Hepatocyte (in vitro differentiated cells): ENCODE measurements at places on chromosomes 2 and 18. TPM values are rescaled to one million over a fixed set of nuclear protein-coding genes. Genes with fewer than 3 reads are reported as not detected.

Gene MSH6
- 59.4 and 82.7 TPM in 2 replicates for total RNA-seq

Gene MROH2A
- not detected in 2 replicates for total RNA-seq

Gene HOXD12
- total RNA-seq: 17.9 and 29.0 TPM in 2 replicates

Gene CCDC178
- 0.64 and 1.3 TPM in 2 replicates for total RNA-seq

- no peaks in the 10 kb centered on the region for H3K27me3 ChIP-seq
- no peak overlapping the region for H3K27ac ChIP-seq
- DNase-seq: no peak
- H3K4me3 ChIP-seq: no peak overlapping the region
- H3K4me1 ChIP-seq: no peaks in the 10 kb centered on the region
These were observed 295.2 kb downstream of the NDUFA10 start for GRCh38 chr2:239729681-239730566.

Gene SH3BP4
- 32.0 and 35.9 TPM in 2 replicates for total RNA-seq

Gene GREB1L
- total RNA-seq: 13.8 and 16.8 TPM in 2 replicates

GRCh38 chr2:101516823-101517690 lies 42.1 kb upstream of the RFX8 start:
- no peaks in the 10 kb centered on the region for H3K27me3 ChIP-seq
- peak overlapping the region; percentile 44 for H3K27ac ChIP-seq
- H3K4me1 ChIP-seq: peaks cover 18% of the 10 kb centered on the region
- no peak overlapping the region for H3K4me3 ChIP-seq

- H3K4me1 ChIP-seq: peaks cover 28% of the 10 kb centered on the region
- DNase-seq: no peak
- peak overlapping the region; percentile 97 for H3K27ac ChIP-seq
- H3K4me3 ChIP-seq: no peak overlapping the region
- H3K36me3 ChIP-seq: no peaks in the 10 kb centered on the region
- no peaks in the 10 kb centered on the region for H3K27me3 ChIP-seq
These were observed 220.3 kb downstream of the BCL2 start for GRCh38 chr18:63099091-63099840.

Gene ADCYAP1
- total RNA-seq: 0.40 and 1.7 TPM in 2 replicates

Gene LRP2
- total RNA-seq: 33.8 and 38.3 TPM in 2 replicates

- H3K27me3 ChIP-seq: no peaks in the 10 kb centered on the region
- no peak overlapping the region for H3K4me3 ChIP-seq
- no peaks in the 10 kb centered on the region for H3K4me1 ChIP-seq
- no peak overlapping the region for H3K27ac ChIP-seq
- no peak for DNase-seq
These were observed 1343.3 kb upstream of the TMEFF2 start for GRCh38 chr2:193538061-193538460.

GRCh38 chr2:237639052-237639835 lies 11.9 kb downstream of the LRRFIP1 start:
- H3K4me1 ChIP-seq: no peaks in the 10 kb centered on the region
- DNase-seq: no peak
- H3K27ac ChIP-seq: no peak overlapping the region
- no peaks in the 10 kb centered on the region for H3K36me3 ChIP-seq

- H3K4me1 ChIP-seq: no peaks in the 10 kb centered on the region
- no peaks in the 10 kb centered on the region for H3K36me3 ChIP-seq
- DNase-seq: no peak
These were observed 362.4 kb upstream of the MEX3C start for GRCh38 chr18:51559902-51560287.

DNA sequence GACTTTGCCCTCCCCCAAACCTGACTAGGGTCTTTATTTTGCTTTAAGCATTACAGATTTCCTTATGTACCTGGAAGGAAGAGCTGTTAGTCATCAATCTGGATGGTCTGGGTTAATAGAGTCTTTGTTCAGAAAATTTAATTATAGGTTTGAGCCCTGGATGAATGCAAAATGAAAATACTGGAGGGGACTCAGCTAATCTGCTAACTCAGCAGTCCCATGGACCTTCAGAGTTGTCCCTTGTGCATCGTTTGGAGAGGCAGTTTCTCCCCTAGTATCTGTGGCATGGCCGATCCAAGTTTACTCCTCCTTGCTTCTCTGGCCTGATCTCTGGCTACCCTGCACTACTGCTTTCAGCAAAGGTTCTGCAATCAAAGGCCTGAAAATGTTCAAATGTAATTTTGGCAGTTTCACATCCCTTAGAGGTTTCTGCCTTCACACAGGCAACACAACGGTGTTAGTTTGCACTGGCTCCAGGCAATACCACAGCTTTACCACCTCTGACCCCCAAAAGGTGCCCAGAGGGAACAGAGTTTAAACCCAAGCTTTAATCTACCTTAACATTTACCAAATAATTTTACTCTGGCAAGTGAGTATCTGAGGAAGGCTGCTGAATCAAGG lies 134.3 kb downstream of the THADA start:
- no peak for DNase-seq
- H3K36me3 ChIP-seq: no peaks in the 10 kb centered on the region
- no peaks in the 10 kb centered on the region for H3K27me3 ChIP-seq
- H3K4me3 ChIP-seq: no peak overlapping the region
- H3K27ac ChIP-seq: no peak overlapping the region

- H3K4me3 ChIP-seq: no peak overlapping the region
- no peaks in the 10 kb centered on the region for H3K36me3 ChIP-seq
- no peaks in the 10 kb centered on the region for H3K4me1 ChIP-seq
- no peak for DNase-seq
These were observed 123.2 kb downstream of the B3GNT2 start for GRCh38 chr2:62319070-62319469.

Gene LIMS3
- 0.60 and 1.4 TPM in 2 replicates for total RNA-seq

DNA sequence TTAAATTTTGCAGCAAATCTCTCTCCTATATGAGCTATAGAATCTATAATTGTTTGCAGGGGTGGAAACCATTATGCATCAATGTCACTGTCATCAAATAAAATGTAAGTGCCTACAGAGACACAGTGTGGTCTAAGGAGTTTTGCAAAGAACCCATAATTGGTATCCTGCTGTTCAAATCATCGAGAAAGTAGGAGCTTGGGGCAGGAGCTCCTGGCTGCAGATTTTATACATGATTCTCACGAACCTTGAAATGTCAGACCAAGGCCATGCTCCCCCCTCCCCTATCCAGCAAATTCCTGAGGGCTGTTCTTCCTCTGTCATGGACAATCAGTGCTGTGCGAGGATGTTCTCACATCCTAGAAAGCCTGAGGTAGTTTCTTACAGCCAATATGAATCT lies 119.5 kb upstream of the CYRIA start:
- H3K27ac ChIP-seq: no peak overlapping the region
- H3K4me3 ChIP-seq: no peak overlapping the region
- no peaks in the 10 kb centered on the region for H3K27me3 ChIP-seq
- no peaks in the 10 kb centered on the region for H3K36me3 ChIP-seq
- H3K4me1 ChIP-seq: no peaks in the 10 kb centered on the region

GRCh38 chr2:157808421-157808820 lies 67.7 kb downstream of the ACVR1 start:
- no peak overlapping the region for H3K4me3 ChIP-seq
- H3K27ac ChIP-seq: no peak overlapping the region
- H3K36me3 ChIP-seq: no peaks in the 10 kb centered on the region
- no peaks in the 10 kb centered on the region for H3K27me3 ChIP-seq
- DNase-seq: no peak
- H3K4me1 ChIP-seq: no peaks in the 10 kb centered on the region

GRCh38 chr18:67735506-67735905 lies 219.0 kb upstream of the DSEL start:
- no peaks in the 10 kb centered on the region for H3K36me3 ChIP-seq
- DNase-seq: no peak
- H3K4me1 ChIP-seq: no peaks in the 10 kb centered on the region
- no peak overlapping the region for H3K4me3 ChIP-seq
- H3K27ac ChIP-seq: no peak overlapping the region

DNA sequence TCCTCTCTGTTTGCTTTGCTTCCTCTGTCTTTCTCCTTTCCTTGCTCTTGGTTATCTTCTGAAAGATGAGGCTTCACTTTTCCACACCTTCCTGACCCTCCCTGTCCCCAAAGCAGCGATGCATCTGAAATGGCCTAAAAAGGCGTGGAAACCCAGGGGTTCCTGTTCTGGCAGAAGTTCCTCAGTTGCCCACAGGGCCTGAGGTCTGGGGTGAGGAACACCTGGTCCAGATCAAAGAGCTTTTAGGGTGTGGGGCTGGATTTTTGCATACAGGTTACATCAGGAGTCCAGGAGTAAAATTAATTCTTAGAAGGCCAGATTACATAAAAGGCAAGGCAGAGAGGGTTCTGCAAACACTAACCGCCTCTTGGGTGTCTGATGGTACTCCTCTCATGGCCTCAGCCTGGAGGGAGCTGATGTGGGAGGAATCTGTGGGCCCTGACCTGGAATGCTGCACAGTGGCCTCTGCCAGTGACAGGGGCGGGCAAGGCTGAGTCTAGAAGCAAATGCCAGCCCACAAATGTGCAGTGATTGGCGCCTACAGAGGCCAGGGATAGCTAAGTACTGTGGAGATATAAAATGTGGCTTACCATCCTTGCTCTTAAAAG lies 41.8 kb downstream of the INPP4A start:
- no peak for DNase-seq
- peaks cover 8% of the 10 kb centered on the region for H3K4me1 ChIP-seq
- H3K27me3 ChIP-seq: no peaks in the 10 kb centered on the region
- H3K27ac ChIP-seq: no peak overlapping the region
- no peaks in the 10 kb centered on the region for H3K36me3 ChIP-seq

DNA sequence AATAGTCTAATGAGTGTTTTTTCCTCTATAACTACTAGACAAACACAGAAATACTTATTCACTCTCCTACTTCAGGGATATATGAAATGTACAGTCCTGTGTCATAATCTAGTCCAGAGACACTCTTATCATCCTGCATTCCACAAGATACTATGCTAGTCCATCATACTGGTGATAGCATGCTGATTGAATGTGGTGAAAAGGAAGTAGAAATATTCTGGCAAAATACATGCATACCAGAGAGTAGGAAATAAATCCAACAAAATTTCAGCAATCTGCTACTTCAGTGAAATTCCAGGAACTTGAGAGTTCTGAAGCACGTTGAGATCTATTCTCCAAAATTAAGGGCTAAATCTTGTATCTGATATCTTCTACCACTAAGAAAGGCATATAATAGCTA lies 353.9 kb downstream of the PID1 start:
- H3K4me3 ChIP-seq: no peak overlapping the region
- no peaks in the 10 kb centered on the region for H3K4me1 ChIP-seq
- no peak overlapping the region for H3K27ac ChIP-seq
- DNase-seq: no peak

Gene MOGAT1
- not detected in 2 replicates for total RNA-seq

DNA sequence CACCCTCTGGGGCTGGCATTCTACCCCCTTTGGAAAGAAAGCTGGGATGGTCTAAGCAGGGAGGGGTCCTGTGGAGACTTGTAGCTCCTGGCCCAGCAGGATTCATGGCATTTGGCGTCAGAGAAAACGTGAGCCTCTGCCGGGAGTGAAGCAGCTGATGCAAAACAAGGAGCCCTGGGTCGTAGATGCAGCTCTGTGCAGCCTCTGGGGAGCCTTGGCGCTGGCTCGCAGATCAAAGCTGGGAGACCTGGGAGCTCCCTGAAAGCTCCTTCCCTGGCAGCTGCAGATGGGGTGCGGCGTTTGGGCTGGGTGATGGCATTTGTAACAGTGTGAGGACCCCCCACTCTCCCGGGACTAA lies 148.3 kb downstream of the KLHL29 start:
- no peak for DNase-seq
- H3K36me3 ChIP-seq: no peaks in the 10 kb centered on the region
- peaks cover 21% of the 10 kb centered on the region for H3K4me1 ChIP-seq
- H3K4me3 ChIP-seq: no peak overlapping the region

GRCh38 chr2:100250645-100251044 lies 71.7 kb downstream of the LONRF2 start:
- no peaks in the 10 kb centered on the region for H3K27me3 ChIP-seq
- no peaks in the 10 kb centered on the region for H3K4me1 ChIP-seq
- no peak overlapping the region for H3K27ac ChIP-seq
- H3K36me3 ChIP-seq: no peaks in the 10 kb centered on the region
- no peak for DNase-seq
- no peak overlapping the region for H3K4me3 ChIP-seq

DNA sequence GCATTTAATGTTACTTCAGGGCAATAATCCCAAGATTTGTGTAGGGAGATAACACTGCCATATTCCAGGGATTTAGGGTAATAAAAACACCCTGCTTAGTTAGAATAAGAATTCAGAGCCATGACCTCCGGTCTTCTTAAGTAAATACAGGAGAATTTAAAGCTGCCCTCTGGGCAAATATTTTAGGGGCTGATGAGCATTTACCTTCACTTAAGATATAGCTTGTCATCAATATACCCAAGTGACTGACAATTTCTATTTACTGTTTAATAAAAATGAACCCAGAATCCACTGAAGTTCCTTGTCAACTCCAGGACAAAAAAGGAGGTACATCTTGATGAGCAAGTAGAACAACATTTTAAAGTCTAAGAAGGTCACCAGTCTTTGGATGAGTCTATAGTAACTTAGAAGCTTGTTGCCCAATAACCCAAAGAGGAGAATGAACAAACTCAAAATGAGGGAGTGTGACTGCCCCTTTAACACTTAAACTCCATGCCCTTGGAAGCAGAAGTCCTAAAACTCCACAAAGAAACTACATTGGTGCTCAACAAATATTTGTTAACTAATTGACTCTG lies 24.3 kb upstream of the IKZF2 start:
- no peaks in the 10 kb centered on the region for H3K27me3 ChIP-seq
- H3K4me3 ChIP-seq: no peak overlapping the region
- H3K27ac ChIP-seq: peak overlapping the region; percentile 0
- no peak for DNase-seq

Gene GAL3ST2
- total RNA-seq: 0.20 and 0.53 TPM in 2 replicates

DNA sequence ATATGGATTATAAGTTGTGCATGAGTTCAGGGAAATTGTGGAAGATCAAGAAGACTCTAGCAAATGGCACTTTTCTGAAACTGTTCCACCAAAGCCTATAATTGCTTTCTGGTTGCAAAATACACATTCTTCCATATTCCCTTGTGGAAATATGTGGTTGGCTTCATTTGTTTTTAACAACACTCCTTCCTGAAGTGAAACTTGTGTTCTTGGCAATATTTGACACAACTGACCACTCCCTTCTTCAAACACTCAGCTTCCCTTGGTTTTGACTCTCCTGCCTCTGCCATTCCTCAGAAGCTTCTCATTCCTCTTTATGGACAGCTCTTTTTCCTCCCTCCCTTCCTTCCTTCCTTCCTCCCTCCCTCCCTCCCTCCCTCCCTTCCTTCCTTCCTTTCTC lies 192.3 kb downstream of the PMAIP1 start:
- H3K27ac ChIP-seq: no peak overlapping the region
- DNase-seq: no peak
- H3K4me1 ChIP-seq: no peaks in the 10 kb centered on the region
- no peaks in the 10 kb centered on the region for H3K27me3 ChIP-seq
- no peak overlapping the region for H3K4me3 ChIP-seq
- H3K36me3 ChIP-seq: no peaks in the 10 kb centered on the region

GRCh38 chr2:71253476-71253875 lies 26.6 kb upstream of the PAIP2B start:
- DNase-seq: no peak
- peaks cover 17% of the 10 kb centered on the region for H3K27me3 ChIP-seq
- no peaks in the 10 kb centered on the region for H3K36me3 ChIP-seq
- no peak overlapping the region for H3K27ac ChIP-seq
- no peak overlapping the region for H3K4me3 ChIP-seq
